ENCODE measurements at places on chromosomes 11 and 22.

GRCh38 chr22:39349967-39350726 is at the start of gene SYNGR1:
Gene SYNGR1 (plus strand): TSS chr22:39349991. CDS start chr22:39350011, 20 bp downstream.
- DNase-seq, result no peak

GRCh38 chr11:92362989-92363388 is 138.4 kb downstream of the FAT3 start:
- no peak for DNase-seq

DNA sequence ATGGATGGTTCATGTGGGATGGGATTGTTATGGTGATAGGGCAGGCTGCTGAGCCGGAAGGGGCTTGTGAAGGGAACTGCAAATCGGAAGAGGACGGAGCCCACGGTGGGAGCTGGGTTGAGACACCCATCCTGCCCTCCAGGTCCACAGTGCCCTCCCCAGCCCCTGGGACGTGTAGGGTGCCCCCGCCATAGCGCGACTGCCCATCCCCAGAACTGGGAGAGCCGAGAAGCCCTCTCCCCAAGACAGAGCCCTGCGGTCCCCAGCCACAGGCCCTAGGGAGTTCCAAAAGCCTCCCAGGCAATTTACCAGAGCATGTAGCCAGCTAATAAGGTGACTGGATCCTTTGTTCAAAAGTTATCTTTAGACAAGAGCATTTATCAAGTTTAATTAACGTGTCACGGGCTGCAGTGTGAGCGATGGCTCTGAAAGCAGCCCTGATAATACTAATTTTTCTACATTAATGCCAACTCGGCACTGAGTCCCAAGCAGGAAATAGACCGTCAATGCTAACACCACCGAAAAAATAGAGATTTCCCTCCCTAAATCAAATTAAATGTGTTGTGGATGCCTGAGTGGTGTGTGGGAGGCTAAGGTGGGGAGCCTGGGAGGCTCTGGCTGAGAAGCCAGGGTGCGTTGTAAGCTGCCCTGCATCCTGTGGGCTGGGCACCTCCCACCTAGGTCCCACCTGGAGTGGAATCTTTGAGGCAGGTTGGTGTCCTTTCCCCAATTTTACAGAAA is 76.8 kb upstream of the RTL6 start:
- DNase-seq, result no peak

GRCh38 chr11:126627421-126627820 is 271.9 kb downstream of the ST3GAL4 start:
- no peak for DNase-seq

DNA sequence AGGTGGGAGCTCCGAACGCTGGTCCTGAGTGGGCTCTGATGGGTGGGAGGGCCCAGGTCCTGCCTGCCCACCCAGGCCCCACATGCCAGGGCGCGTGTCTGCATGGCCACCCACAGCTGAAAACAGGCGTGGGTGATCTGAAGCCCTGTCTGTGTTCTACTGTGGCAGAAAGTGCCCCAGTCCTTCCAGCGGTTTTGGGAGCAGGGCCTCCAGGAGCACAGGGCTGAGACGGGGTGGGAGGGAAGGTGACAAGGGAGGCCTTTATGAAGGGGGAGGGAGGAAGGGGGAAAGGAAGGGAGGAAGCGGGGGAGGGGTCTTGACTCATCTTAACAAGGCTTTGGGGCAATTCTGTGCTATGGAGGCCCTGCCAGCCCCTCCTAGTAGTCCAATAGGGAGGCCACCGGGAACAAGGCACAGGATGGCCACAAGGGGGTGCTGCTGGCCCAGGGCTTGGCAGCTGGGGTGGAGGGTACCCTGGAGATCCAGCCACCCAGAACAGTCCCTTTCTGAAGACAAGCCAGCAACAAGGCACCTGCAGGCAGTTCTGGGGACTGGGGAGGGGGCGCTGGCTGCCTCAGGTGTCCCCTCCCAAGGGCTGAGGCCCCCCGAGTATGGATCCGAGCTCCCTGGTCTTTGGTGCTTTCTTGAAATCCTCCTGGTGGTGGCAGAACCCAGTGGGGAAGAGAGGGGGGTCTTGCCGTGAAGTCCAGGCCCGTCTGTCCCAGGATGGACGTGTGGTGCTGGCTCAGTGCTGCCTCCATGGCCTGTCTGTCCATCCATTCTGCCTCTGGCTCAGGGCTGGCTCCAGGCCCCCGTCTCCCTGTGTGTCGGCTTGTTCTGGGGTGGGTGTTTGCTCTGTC is 6.3 kb upstream of the FADS3 start:
- no peak for DNase-seq

- no peak for DNase-seq
Observed at GRCh38 chr11:40514124-40514523, 945.3 kb downstream of the LRRC4C start.

GRCh38 chr11:94731880-94732601 is 36.1 kb upstream of the AMOTL1 start:
- DNase-seq, result no peak

GRCh38 chr11:117199053-117199915 is at the start of gene TAGLN:
Gene TAGLN (plus strand): TSS chr11:117199370. CDS start chr11:117203014, 3,644 bp downstream.
- no peak for DNase-seq

DNA sequence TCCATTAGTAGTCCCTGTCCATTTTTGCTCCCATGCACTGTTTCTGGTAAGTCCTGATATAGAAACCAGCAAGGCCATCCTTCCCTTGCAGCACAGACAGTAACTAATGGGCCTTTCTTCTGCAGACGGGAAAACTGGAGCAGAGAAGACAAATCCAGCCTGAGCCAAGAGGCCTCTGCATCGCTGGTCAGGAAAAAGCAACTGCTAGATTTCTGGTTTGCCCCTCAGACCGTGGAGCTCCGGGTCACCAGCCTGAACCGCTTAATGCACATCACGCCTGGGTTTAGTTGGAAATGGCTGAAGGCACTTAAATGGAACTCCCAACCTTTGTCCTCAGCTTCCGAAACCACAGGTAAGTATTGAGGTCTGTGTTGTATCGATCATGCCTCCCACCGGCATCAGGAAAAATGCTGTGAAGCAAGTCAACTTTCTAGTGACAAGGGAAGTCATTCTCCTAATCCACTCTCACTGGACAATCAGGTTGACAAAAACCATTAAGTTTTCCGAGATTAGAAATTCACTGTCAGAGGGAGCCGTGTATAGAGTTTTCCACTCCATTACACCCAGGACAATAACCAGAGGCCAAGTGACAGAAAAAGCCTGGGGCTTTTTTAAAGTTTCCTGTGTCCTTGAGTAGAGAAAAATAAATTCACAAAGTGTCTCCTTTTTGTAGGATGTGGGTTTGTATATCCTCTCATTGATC is 14.8 kb upstream of the LMO2 start:
- no peak for DNase-seq

- DNase-seq, result no peak
Observed at GRCh38 chr22:34950489-34950888, 115.5 kb upstream of the ISX start.

GRCh38 chr11:61123775-61124571 is 21.7 kb downstream of the CD5 start:
- DNase-seq, result no peak

DNA sequence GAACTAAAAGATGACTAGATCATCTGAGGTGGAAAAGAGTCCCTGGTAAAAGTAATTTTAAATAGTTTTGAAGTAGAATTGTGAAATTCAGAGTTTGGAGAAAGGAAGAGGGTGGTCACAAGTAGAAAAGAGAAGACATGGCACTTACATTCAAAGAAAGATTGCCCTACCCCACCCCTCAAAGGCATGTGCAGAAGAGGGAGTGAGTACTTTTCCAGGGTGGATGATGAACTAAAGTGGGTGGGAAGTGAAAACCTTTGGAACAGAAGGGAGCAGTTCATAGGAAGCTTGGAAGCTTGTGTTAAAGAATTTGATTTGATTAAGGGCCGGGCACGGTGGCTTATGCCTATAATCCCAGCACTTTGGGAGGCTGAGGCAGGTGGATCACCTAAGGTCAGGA is 23.6 kb downstream of the SREBF2 start:
- no peak for DNase-seq

DNA sequence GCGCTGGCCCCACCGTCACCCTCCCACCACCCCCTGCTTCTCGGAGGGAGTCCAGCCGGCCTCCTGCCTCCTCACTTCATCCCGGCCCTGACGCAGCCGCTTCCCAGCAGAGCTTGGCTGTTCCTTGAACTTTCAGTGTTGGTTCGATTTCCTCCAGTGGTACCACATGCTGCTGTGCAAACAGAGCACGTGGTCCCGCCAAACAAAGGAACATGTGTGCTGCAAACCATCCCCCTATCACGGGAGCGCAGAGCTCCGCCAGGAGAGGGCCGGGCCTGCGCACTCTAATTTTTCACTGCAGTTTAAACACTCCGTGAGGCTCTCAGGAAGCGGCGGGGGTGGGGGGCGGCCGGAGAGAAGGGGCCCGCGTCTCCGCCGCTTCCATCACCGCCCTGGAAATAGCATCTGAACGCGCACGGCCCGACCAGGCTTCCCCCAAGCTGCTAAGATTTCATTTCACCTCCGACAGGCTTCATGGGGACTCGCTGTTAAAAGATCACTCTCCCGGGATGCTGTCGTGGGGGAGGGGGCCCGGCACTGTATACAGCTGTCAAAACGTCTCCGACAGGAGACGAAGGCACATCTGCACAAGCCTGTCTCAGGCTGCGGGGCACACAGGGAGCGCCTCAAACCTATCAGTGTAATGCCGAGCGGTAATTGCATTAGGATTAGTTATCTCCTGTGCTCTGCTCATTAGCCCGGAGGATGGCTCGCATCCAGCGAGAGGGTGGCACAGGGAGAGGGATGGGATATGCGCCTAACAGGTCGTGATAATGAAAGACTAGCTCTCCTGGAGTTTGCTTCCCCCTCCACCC is 269.9 kb upstream of the SORL1-AS1 start:
- DNase-seq, result peak; percentile 57

DNA sequence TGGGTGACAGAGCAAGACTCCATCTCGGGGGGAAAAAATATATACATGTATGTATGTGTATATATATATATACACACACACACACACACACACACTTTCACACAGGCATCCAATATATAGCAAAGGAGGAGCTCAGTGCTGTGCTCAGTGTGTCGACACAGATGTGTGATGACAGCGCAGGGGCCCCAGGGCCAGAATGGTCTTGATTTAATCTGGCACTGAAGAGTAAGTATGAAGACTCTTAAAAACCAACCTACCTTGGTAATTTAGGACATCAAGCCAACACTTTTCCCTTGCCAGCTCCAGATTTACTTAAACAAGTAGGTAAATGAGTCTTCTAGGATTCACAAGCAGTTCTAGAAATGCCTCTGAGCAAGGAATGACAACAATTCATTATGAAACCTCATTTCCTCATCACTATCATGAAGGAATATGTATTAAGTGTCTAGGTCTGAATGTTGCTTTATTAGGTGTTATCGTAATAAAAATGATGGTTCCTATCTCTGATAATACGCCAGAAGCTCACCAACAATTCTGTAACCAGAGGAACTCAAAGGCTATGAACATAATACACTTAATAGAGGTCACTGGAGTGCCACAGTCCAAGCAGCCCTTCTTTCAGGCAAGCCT is 71.5 kb downstream of the SGSM3 start:
- no peak for DNase-seq

- no peak for DNase-seq
Observed at GRCh38 chr11:2913019-2913431, 16.2 kb downstream of the PHLDA2 start.

- no peak for DNase-seq
Observed at GRCh38 chr11:122672892-122673291, 17.4 kb downstream of the UBASH3B start.

DNA sequence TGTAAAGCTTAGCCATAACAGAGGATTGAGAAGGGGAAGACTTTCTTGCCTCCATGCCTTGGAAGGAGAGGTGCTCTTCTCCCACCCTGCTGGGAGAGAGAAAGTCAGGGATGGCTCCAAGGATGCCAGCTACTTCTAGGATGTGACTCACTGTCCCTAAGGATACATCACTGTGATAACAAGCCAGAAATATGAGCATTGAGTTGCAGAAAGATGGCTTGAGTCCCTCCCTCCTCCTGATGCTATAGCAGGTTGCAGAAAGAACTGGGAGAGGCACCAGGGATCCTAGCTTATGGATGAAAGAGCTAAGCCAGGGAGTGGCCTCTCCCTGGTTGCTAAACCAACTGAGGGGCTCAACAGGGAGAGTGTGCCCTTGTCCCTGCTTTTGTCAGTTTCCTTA is 27.8 kb upstream of the FJX1 start:
- no peak for DNase-seq

DNA sequence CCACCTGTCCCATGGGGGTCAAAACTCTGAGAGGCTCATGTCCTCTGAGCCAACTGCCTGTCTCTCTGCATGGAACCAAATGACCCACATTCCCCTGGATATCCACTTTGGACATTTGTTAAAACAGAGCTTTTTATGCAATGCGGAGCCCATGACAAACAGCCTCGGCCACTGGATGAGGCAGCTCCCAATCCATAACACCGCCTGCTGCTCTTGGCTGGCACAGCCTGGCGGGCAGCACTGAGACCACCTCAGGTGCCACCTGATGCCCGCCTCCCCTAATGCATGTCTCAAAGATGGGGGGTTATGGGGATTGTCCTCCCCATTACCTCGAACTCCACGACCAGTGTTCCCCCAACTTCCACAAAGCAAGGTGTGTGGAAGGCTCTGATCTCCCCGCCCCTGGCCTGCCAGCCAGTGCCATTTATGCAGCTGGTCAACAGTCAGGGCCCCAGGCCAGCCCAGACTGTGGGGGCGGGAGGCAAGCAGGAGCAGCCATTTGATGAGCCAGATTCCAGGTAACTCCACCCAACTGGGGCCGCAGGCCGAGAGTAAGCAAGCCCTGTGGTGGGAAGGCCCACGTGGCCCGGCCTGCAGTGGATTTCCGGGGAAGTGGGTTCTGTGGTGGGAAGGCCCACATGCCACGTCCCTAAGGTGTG is 84.2 kb downstream of the PHF21B start:
- DNase-seq, result no peak

DNA sequence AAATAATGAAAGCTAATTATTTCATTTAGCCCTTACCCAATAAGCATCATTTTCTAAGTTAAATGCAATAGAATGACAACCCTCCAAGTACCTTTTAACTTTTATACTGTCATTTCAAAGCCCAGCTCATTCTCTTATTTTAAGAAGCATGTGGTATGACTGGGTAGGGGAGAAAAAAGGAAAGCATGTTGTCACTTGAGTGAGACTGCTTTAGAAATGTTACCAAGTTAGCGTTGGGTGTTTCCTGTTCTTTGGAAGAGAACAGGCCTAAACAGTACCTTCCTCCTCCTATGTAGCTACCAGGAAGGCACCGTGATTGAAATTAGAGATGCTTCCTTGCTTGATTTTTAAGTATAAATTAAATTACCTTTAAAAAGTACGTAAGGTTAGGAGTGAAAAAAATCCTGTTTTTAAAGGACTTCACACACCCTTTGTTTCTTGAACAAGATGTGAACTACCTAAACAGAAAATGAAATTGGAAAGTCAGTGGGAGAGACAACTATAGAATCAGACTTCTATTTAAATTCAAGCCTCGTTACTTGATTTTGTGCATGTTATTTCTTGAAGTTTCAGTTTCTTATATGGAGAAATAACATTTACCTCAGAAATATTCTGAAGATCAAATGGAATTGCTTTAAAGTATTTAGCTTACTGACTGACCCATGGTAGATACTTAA is 741 bp upstream of the CNTF start:
- no peak for DNase-seq

- DNase-seq, result no peak
Observed at GRCh38 chr22:25447067-25447685, 117.3 kb upstream of the GRK3 start.

DNA sequence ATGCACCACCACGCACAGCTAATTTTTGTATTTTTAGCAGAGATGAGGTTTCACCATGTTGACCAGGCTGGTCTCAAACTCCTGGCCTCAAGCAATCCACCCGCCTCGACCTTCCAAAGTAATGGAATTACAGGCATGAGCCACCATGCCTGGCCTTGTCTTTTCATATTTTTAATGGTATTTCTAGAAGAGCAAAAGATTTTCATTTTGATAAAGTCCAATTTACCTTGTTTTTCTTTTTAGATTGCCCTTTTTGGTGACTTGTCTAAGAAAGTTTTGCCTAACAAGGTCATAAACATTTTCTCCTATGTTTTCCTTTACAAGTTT is 45.5 kb upstream of the MICAL2 start:
- no peak for DNase-seq

All from DMS 273 treated with DMSO at 0.1 percent for 48 hours (cell line).